ENCODE measurements at places on chromosomes 11 and 22.

DNA sequence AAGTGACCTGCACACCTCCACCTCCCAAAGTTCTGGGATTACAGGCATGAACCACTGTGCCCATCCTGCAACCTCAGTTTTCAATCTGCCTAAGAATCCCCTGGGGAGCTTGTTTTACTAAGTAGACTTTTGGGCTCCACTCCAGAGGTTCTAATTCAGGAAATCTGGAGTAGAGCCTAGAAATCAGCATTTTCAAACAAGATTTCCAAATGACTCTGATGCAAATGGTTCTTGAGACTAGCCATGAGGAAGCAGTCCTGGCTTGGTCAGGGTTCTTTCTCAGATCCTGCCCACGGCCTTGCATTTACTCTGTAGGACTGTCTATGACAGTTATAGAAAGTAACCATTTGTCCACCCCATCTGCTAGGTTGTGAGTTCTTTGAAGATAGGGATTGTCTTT, 1.6 kb upstream of the KCNE3 start:
- no peak for DNase-seq

GRCh38 chr22:24289741-24290163, 19.1 kb downstream of the SPECC1L start:
- DNase-seq: no peak

DNA sequence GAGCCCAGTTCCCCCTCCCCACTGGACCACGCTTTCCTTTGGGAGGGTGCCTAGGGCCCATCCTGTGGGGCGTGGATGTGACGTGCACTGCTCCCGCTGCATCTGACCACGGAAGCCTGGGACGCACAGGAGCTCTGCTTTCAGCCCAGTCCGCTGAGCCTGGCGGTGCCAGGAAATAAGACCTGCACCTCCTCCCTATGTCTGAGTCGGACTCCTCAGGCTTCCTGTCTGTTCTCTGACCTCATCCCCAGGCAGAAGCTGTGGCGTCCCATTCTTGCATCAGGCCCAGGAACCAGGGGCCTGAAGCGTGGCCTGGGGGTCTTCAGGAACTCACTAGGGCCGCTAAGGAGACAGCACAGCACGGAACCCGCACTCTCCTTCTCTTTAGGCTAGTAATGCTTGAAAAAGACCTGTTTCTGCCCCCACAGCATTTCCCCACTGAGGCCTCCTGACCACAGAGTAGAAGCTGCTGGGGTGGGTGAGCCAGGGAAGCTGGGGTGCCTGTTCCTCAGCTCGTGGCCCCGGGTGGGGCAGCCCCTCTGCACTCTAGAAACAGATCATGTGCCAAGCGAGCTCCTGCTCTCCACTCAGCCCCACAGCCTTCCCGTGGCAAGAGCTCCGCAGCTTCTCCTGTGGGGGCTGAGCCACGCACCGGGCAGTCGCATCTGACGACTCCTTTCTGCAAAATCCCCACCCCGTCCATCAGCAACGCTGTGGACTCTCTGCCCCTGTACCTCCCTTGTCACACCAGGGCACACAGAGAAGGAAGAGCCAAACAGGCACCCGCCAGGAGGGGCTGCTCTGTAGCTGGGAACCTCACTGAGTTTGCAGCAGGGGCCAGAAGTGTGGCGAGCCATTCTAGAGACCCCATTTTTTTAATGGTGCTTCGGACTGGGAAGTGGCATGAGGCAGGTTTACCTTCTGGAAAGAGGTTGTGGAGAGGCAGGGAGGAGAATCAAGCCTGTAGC, 22.6 kb downstream of the MOV10L1 start:
- peak; percentile 84 for DNase-seq

- peak; percentile 1 for DNase-seq
These were observed 136.2 kb downstream of the ELP4 start for GRCh38 chr11:31645747-31646146.

DNA sequence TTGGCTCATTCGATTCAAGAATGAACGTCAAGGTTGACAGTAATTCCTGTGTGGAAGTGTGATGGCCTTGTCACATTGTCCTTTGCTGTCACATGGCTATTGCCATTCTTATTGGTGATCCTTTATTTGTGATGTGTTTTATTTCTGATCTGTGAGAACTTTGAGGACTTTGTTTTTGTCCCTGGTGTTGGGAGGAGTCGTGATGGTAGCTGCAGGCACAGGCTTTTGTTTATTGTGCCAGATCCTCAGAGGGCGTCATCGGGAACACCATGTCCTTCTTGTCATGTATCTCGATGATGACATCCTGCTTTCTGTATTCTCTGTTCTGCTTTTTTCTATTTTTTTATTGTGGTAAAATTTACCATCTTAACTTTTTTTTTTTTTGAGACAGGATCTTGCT, 5.6 kb downstream of the PICK1 start:
- DNase-seq: no peak

DNA sequence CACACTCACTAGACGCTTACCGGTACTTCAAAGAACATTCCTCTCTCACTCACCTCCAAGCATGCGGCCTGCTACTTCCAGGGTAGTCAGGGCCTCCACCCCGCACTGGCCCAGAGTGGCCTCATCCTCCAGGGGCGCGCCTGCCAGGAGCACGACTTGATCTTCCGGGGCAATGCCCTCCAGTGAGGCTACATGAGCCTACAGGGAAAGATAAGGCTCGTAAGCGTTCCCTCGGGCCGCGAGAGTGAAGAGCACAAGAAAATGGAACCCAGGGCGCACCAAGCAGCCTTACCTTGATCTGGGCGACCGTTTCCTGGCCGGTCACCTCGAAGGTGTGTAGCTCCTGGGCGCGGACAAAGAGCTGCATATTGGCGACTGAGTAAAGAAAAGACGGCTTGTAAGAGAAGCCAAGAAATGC, 478 bp downstream of the FAU start:
- no peak for DNase-seq

GRCh38 chr11:95545116-95545875, 244.3 kb downstream of the FAM76B start:
- DNase-seq: no peak

- no peak for DNase-seq
These were observed 1.1 kb downstream of the SLC22A8 start for GRCh38 chr11:63014408-63015055.

DNA sequence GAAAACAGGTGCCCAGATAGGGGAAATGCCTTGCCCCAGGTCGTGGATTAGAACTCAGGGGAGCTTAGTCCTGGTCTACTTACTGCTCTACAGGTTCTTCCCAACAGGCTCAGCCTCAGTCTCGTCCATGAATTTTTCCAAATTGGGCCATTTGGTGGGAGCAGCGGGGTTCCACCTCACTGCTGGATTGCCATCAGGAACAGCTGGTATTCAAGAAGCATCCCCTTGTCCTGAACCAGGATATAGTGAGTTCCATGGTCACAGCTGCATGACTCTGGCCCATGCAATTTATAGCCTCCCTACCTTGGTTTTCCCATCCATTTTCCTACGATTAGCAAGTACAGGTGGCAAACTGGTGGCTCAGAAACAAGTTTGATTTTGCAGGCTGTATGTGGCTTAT, 6.6 kb upstream of the UBE2L6 start:
- DNase-seq: no peak

GRCh38 chr11:117792992-117793391, 4.0 kb downstream of the DSCAML1 start:
- DNase-seq: no peak

DNA sequence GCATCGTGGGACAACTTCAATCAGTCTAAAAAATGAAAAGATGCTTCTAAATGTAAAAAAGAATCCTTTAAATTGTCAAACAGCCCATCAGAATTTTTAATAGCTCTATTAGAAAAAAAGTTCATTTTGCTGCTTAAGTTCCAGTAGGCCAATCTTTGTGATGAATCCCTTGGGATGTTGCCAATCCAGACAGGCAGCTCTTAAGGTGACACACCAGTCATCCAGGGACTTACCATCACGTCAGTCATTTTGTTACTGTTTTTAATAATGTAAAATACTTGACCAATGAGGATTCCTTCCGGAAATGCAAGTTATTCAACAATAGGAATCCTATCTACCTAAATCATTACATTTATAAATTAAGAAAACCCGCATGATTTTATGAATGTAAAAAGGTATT, 47.8 kb upstream of the TMEM45B start:
- DNase-seq: no peak
